ENCODE measurements at places on chromosomes 16 and 17. TPM values are rescaled to one million over a fixed set of nuclear protein-coding genes. Genes with fewer than 3 reads are reported as not detected.

The MMP28 gene
- total RNA-seq, result 4.0 TPM

The ADGRG3 gene
- total RNA-seq, result not detected

The OTOP2 gene
- not detected for total RNA-seq

The ANKRD40 gene
- 69.2 TPM for total RNA-seq

The SCN4A gene
- total RNA-seq, result 0.07 TPM

The USB1 gene
- 34.2 TPM for total RNA-seq

The PPL gene
- 0.14 TPM for total RNA-seq

The HSPB9 gene
- not detected for total RNA-seq

The ZP2 gene
- not detected for total RNA-seq

The GLIS2 gene
- 2.2 TPM for total RNA-seq

The TLCD1 gene
- 1.0 TPM for total RNA-seq

The MYO15A gene
- 0.27 TPM for total RNA-seq

The KCNJ2 gene
- 25.0 TPM for total RNA-seq

The CCDC200 gene
- total RNA-seq, result not detected

The ZG16 gene
- not detected for total RNA-seq

The CASKIN2 gene
- total RNA-seq, result 11.8 TPM

The TLCD3B gene
- 0.13 TPM for total RNA-seq

The C16orf74 gene
- 35.0 TPM for total RNA-seq

The SEC14L1 gene
- 457 TPM for total RNA-seq

The CLDN9 gene
- total RNA-seq, result not detected

The TP53TG3 gene
- total RNA-seq, result not detected

The CCL16 gene
- total RNA-seq, result 1.1 TPM
